ENCODE measurements at places on chromosomes 16 and 17.

- no peak for DNase-seq
Observed at GRCh38 chr17:68704871-68705713, 103.9 kb upstream of the FAM20A start.

DNA sequence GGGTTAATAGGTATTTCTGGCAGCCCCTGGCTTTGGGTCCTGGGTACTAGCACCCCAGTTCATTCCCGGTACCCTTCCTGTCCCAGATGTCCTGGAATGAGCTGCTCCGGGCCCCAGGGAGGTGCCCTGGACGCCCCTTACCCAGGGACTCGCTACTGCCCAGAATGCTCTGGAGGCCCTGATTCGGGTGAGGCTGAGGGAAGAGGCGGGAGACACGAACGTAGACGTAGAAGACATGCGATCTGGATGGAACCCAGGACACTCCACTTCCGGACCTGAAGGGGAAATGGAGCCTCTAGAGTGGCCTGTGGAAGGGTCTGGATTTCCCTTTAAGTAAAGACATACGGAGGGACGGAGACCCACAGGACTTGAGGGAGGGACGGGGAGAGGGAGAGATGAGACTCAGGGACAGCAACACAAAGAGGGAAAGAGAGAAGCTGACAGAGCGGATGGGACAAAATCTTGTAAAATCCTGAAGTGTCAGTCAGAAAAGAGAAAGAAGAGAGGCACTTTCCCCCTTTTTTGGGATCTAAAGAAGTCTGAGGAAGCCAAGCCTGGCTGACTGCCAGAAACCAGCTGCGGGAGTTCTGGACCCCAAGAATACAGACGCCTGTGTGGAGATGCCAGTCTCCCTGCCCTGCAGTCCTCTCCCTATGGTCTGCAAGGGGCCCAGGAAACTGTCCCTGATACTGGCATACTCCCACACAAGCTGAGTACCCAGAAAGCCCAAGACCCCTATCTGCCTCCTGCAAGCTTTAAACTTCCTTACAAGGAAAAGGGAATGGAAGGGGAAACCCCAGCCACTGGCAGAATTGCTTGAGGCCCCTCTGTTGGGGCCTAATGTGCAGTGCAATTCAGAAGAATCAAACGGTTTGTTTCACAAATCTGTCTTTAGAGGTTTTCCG lies 1.0 kb upstream of the HOXB13 start:
- peak; percentile 67 for DNase-seq

DNA sequence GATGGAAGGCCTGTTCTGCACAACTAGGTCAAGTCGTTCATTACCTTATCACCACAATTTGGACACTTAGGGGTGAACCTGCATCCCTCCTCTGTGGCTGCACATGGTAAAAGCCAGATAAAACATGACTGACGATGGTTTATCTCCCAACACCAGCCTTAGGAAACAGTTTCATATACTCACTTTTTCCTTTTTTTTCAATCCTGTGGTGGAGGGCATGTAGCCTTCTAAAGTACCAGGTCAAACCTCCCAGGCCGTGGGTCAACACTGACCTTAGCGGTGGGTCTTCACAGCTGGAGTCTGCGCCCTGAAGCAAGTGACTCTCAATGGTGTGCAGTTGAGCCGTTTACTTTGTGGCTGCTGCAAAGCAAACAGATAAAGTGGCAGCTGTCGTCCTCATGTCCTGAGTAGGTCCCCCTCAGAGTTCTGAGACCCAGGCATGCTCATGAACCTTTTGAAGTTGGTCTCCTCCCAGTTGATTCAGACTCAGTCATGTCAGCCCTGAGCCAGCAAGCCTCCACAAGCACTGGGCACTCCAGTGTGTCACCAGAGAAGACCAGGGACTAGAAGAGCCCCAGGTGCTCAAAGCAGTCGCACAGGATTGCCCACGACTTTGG lies 5.9 kb downstream of the FAHD1 start:
- no peak for DNase-seq

GRCh38 chr17:2181206-2181896 lies 122.2 kb downstream of the SMG6 start:
- DNase-seq = no peak

DNA sequence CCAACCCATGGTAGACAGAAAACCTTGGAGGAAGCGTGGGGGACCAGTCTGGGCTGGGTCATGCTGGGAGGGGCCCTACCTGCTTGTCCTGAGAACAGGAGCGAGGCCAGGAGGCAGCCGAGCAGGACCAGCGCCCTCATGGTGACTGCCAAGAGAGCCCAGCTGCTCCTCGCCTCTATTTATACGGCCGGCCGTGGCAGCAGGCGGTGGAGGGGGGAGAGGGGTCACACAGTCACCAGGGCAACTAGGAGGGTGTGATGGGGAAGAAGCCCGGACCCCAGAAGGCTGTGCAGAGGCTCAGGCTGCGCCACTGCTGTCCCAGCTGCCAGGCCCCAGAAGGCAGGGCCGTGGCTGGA lies at the start of gene SRL:
SRL (minus strand) TSS at position 153 of the 356 bp plus-strand sequence; CDS start at position 140, 13 bp downstream.
- no peak for DNase-seq

- peak; percentile 43 for DNase-seq
Observed at GRCh38 chr16:526181-527014, 1.1 kb upstream of the CAPN15 start.

DNA sequence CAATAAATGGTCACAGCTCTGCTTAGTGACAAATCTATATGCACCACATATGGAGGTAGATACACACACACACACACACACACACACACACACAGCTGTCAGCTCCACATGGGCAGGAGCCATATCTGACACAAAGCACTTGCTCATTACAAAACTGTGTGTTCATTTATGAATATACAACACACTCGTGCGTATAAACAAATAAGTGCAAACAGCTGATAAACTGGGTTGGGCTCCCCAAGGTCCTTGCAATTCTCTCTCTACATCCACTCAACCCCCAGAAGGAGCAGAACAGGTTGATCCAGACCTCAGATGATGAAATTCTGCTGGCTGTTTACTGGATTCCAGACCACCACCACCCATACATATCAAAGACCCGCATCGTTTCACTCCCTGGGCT lies 140.7 kb downstream of the XYLT1 start:
- DNase-seq = no peak

DNA sequence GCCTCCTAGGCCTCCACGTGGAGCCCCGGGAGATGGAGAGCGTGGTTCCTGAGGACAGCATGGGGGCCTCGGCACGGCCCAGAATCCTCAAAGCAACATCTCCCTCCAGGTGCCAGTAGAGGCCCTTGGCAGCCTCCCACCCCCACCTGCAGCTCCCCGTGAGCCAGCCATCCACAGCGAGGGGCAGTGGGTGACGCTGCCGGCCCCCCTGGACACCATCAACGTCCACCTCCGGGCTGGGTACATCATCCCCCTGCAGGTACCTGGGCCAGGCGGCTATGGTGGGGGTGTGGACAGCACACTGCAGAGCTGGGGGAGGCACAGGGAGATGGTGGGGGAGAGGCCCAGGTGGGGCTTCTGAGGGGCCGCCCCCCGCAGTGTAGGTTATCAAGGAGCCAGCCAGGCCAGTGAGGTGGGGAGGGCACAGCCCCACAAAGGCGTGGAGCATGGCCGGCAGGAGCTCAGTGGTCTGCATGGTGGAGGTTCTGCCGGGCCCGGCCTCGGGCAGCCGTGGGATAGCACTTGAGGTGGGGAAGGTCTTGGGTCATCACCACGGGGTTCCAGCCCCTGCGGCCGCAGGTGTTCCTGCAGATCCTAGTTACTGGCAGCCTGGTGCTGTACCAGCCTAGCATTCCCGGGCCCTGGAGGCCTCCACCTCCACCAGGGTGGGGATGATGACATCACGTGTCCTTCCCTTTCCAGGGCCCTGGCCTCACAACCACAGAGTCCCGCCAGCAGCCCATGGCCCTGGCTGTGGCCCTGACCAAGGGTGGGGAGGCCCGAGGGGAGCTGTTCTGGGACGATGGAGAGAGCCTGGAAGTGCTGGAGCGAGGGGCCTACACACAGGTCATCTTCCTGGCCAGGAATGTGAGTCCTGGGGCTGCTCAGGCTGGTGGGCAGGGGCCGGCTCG lies 16.4 kb downstream of the GAA start:
- no peak for DNase-seq

DNA sequence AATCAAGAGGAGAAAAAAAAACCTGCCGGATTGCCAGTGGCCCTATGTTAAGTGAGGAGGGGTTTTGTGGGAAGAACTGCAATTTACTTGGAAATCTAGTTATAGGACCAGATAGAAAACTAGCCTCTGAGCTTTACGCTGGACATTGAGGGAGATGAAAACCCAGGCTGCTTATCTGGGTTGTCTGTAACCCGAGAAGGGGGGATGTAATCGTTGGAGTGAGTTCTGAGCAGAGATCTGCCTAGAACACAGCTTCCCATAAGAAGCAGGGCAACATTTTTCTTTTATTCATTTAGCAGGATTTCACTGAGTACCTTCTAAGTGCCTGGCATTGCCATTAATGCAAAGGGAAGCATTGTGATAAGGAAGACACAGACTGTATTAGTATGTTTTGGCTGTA lies 70.6 kb downstream of the KATNIP start:
- DNase-seq = no peak
